ENCODE measurements at places on chromosomes 2 and 18. TPM values are rescaled to one million over a fixed set of nuclear protein-coding genes. Genes with fewer than 3 reads are reported as not detected.
A peak's percentile ranks its signal among the peaks of the same experiment; 100 is the strongest.

C1QL2 gene
- not detected for polyA plus RNA-seq

RNPEPL1 gene
- 33.8 TPM for polyA plus RNA-seq

UPP2 gene
- 6.7 TPM for polyA plus RNA-seq

RAPGEF4 gene
- 13.0 TPM for polyA plus RNA-seq

AQP12A gene
- polyA plus RNA-seq = not detected

CDC42EP3 gene
- polyA plus RNA-seq = 57.0 TPM

POTEI gene
- polyA plus RNA-seq = 0.10 TPM

GPR35 gene
- polyA plus RNA-seq = 1.5 TPM

NAGK gene
- 84.9 TPM for polyA plus RNA-seq

SERPINB10 gene
- 0.11 TPM for polyA plus RNA-seq

THSD7B gene
- 3.4 TPM for polyA plus RNA-seq

INHBB gene
- 0.05 TPM for polyA plus RNA-seq

IL36A gene
- polyA plus RNA-seq = not detected

RPIA gene
- 33.2 TPM for polyA plus RNA-seq

DNA sequence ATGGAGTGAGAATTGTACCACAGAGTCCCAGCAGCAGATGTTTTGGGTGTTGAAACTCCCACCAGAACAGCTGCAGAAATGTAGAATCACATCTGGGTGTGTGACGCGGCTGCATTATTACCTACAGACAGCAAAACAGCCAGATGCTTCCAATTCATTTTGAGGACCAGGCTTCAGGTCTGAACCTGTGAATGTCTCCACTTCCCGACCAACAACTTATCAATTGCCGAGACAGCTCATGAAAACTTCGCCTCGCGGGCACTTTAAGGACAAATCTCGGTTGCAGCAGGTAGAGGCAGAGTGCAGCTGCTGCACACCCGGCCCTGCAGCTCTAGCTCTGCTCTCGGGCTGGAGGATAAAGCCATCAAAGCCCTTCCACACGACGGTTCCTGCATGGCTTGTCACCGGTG is 202.0 kb downstream of the HRH4 start:
- DNase-seq = no peak

GRCh38 chr2:140643761-140644187 is 1487.0 kb downstream of the LRP1B start:
- no peak for DNase-seq

GRCh38 chr18:73520229-73520628 is 627.4 kb downstream of the FBXO15 start:
- no peak for DNase-seq

DNA sequence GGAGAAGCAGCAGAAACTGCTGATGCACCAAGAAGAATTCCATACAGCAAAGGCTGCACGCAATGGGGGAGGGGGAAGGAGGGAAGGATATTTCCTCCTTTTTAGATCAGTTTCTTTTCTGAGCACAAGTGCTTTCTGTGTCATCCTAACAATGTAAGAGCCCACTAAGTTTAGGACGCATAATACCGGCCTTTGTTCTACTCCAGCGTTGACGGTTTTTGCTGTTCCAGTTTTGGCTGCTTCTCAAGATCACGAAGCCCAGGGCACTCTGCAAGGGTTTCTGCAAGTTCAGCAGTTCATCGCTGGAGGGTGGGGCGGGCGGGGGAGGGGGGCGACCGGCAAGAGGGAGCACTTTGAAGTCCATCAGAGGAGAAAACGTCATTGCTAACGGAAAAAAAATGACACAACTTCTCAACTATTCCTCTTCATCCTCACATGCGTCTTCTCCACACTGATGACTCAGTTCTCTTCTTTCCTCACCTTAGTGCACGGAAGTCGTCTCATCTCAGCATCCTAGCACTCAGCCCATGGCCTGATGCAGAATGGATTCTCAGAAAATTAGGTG is 8.7 kb downstream of the FAM178B start:
- no peak for DNase-seq

DNA sequence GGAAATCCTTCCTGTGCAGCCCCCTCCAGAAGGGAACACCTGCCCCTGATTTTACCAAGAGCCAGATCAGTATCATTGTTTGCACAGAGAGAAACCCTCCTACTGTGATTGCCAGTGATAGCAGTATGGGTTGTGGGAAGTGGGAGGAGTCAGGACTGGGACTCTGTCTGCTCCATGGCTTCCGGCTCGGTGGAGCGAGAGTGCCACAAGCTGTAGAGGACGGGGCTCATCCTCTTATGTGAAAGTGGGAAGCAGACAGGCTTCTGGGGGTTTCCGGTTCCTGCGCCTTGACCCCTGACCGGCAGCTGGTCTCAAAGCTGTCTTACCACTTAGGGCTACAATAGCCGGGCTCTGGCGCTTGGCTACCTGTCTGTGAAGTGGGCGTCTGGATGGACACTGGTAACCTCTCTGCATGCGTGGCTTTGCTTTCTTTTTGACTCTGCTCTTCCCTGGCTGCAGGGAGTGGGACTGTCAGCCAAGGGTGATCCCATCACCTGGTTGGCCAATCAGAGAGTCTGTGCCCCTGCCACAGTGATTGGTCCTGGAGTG is 79.7 kb downstream of the BCL2L11 start:
- no peak for DNase-seq

GRCh38 chr2:131046028-131046917 is 47.0 kb downstream of the FAM168B start:
- no peak for DNase-seq

DNA sequence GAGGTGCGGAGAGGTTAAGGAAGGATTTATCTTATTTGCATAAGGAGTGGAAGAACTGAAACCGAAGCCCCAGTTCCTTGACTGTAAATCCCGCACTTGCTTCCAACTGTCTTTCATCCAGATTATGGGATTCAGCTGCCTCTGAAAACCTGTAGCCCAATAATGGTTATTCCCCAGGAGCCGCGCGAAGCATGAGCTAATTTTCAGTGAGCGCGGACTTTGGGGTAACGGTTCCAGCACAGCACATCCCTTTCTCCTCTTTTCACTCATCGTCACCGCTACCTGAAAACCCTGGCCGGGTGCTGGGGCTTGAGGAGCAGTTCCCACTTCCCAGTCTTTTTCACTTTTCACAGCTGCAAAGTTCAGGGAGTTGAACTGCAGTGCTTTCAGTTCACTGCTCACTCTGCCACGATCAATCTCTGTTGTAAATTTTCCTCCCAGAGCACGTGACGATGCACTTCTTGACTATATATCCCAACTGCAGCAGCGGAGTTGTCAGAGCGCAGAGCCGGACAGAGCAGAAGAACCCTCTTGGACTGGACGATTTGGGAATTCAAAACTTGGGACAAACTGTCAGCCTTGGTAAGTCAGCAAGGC is at the start of gene KCNE4:
TSS of gene KCNE4 (plus strand) at position 498 of the 597 bp plus-strand sequence. CDS start 641 bp downstream, outside the sequence.
- DNase-seq = no peak

- no peak for DNase-seq
Measured at GRCh38 chr2:15241201-15241600, 319.9 kb downstream of the NBAS start.

DNA sequence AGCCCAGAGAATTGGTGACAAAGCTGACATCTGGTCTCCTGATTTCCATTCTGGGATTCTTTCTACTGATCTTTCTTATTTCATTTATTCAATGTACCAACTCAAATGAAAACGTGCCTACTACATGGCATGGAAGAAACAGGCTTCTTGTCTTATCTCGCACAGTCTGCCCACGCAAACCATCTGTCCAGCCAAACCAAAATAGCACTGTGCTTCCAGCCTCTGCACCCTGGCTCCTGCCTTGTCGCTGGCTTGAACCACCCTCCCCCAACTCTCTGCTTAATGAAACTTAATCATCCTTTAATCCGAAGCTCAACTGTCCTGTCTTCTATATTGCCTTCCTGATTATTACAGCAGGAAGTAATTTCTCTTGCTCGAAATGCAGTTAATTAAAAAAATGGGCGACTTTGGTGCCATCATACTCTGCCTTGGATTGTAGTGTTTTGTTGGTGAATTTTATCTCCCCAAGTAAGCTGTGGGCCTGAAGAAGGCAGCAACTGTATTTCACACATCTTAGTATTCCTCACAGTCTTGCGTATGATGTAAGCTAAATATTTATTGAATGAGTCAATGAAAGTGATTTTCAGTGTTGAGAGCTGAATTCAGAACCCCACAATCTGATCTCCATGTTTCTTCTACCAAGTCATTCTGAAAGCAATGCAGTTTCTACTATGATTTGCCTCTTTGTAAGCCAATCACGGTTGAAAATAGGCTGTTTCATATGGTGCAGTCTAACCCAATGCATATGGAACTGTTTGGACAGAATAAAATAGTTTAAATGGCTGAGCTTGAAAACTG is 190.8 kb downstream of the TMEM247 start:
- DNase-seq = no peak

- DNase-seq = no peak
Measured at GRCh38 chr18:35999925-36000324, 27.4 kb downstream of the RMP24 start.

DNA sequence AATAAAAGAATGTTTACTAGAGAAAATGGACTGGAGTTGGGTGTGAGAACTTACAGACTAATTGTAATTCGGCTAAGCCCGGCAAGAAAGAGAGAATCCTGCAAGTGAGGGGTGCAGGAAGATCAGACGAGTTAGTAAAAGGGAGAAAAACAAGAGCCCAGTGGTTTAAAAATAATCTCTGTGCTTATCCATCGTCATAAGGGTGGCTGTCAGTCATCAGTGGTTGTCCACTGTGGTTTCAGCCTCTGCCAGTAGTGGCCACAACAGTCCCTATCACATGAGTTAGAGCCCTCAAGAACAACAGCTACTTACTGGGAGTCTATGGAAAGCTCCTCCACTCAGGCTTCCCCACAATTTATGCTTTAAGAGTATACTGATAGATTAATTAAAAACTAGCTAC is 239.8 kb downstream of the SETBP1 start:
- DNase-seq = no peak

DNA sequence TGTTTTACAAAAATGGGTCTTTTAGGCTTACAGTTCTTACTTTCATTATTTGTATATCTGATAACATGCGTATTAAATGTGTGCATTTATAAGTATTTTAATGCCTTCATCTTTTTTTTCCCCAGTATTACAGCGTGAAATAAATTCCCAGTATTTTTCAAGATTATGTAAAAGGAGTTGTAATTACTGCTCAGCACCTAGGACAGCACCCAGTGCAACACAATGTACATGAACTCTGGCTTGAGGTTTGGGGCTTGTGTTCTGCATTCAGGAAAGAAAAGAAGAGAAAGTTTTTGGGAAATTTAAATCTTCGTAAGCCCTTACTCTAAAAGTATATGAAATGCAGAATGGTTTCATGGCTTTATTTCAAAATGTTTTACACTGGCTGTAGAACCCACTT is 16.7 kb downstream of the ZNF638 start:
- DNase-seq = peak; percentile 29

- no peak for DNase-seq
Measured at GRCh38 chr2:208320686-208321085, 54.6 kb downstream of the PIKFYVE start.

DNA sequence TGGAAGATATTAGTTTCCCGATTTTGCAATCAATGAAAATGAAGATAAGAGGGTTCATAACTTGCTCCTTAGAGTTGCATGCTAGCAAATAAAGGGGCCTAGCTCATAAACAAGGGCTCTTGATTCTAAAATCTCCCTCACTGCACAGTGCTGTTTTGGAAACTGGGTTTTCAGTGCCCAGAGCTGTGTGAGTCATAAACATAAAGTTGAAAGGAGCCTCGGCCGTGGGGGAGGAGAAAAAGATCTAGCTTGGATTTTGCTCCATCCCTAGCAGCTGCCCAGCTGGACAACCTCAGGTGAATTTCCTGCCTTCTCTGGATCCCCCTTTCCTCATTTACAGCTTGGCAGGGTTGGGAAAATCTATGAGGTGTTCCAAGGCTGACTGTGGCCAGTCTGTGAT is 42.5 kb downstream of the LYPD1 start:
- DNase-seq = no peak

DNA sequence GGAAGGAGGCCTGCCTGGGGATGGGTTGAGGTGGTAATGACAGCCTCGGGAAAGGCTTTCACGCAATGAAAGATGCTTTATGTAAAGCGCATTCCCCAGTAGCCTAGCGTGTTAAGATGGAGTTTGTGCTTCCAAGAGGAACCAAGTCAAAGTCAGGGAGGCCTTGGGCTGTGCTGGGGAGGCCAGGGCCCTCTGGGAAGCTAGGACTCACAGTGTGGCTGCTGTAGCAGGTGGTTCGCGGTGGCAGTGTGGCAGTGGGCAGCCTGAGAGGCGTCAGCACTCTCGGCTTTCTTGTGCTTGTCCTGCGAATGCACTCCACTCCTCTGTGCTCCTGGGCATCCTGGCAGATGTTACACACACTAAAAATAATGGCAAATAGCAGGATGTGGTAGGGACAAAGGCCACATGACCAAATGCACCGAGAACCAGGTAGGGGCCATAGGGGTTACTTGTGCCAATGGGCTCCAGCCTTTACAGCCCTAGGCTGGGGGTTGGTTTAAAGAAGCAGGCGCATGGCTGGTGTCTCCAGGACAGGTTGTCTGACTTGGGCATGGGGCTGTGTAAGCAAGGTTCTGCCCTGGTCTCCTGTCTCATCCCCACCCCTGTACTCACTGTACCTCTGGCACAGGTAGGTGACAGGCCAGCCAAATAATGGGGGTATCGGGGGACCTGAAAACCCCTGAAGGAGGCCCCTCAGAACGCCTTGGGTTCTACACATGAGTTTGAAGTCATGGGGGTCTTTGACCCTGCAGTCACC is 154.4 kb upstream of the TWIST2 start:
- no peak for DNase-seq

- DNase-seq = no peak
Measured at GRCh38 chr2:133405252-133405651, 163.0 kb downstream of the NCKAP5 start.

- DNase-seq = peak; percentile 68
Measured at GRCh38 chr18:24530630-24531111, 70.2 kb downstream of the HRH4 start.

DNA sequence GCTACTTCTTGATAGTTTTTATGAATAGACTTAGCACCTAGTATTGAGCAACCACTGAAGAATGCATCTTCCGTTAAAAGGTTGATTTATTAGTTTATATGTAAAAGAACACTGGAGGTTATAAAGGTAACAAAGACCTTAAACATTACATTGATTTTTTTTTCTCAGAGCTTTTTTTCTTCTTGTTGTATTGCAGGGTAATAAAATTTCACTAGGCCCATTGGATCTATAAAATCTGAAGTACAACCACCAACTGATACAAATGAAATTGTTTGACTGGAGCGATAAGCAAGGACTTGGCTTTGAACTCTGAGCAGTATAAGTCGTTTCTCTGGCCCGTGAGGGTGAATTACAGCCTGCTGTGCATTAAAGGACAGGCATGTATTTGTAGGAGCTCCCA is 344.0 kb downstream of the LRRTM1 start:
- DNase-seq = no peak

DNA sequence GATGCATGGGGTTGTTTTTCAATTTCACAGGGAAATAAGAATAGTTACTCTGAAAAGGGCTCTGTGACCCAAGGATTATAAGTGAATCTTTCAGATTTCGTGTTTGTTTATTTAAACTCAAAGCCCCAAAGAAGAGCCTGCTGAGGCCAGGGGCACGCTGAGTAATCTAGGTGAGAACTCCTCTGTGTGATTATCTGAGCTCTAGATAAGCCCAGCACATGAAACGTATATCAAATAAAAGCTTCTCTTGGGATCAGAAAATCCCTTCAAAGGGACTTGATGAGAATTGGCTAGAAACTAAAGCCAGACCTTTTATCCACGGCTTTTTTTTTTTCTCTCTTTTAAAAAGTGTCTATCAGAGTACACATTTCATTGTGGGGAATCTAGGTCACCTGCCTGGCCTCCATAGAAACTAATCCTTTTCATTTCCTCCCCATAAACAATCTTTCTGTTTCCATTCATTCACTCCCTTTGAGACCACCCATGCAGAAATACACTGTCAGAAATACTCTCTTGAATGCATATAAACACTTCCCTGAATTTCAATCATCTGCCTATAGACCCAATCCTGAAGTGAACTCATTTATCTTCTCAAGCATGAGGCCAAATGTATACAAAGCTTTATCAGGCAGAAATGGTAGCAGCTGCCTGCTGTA is 137.4 kb downstream of the RIT2 start:
- no peak for DNase-seq

GRCh38 chr2:120576509-120577474 is 158.9 kb upstream of the GLI2 start:
- DNase-seq = no peak

Measured in left renal pelvis (tissue), 4 donors.